ENCODE measurements at places on chromosomes 6 and 20.

DNA sequence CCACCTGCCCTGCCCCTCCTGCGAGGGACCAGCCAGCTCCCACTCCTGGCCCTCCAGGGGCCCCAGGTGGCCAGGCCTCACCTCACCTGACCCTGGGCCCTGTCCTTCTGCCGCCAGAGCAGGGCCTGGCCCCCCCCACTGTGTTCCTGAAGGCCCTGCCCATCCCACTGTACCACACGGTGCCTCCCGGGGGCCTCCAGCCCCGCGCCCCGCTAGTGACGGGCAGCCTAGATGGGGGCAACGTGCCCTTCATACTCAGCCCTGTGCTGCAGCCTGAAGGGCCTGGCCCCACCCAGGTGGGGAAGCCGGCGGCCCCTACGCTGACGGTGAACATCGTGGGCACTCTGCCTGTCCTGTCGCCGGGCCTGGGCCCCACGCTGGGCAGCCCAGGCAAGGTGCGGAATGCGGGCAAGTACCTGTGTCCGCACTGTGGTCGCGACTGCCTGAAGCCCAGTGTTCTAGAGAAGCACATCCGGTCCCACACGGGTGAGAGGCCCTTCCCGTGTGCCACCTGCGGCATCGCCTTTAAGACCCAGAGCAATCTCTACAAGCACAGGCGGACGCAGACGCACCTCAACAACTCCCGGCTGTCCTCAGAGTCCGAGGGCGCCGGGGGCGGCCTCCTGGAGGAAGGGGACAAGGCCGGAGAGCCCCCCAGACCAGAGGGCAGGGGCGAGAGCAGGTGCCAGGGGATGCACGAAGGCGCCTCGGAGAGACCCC, 27.6 kb downstream of the ZNF831 start:
- no peak for DNase-seq

DNA sequence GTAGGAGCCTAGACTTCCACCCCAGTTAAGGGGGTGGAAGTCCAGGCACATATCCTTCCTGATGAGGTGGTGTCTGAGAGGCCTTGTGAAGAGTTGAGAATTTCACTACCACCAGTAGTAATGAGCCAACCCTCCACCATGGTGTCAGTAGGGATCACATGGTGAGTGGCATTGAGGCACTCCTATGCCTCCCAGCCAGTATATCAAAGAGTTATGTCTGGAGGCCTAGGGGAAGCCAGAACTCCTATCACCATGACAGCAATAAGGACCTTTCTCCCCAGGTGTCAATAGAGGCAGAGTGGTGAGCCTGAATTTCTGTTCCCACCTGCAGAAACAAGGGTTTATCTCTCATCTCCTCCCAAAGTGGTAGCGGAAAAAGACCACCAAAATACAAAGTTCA, 106.6 kb upstream of the ADTRP start:
- DNase-seq = no peak

DNA sequence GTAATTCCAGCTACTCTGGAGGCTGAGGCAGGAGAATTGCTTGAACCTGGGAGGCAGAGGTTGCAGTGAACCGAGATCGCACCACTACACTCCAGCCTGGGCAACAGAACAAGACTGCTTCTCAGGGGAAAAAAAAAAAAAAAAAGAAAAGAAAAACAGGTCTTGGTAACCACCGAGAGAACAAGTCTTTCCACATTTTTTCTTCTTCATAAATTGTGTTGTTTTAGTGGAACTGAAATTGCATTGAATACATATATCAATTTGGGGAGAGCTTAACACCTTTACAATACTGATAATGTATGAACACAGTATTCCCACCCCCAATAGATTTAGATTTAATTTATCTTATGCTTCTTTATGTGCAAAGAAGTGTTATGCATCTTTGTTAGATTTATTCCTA, 70.0 kb upstream of the PLEKHG1 start:
- no peak for DNase-seq

GRCh38 chr20:52649727-52650126, 322.4 kb upstream of the TSHZ2 start:
- no peak for DNase-seq

DNA sequence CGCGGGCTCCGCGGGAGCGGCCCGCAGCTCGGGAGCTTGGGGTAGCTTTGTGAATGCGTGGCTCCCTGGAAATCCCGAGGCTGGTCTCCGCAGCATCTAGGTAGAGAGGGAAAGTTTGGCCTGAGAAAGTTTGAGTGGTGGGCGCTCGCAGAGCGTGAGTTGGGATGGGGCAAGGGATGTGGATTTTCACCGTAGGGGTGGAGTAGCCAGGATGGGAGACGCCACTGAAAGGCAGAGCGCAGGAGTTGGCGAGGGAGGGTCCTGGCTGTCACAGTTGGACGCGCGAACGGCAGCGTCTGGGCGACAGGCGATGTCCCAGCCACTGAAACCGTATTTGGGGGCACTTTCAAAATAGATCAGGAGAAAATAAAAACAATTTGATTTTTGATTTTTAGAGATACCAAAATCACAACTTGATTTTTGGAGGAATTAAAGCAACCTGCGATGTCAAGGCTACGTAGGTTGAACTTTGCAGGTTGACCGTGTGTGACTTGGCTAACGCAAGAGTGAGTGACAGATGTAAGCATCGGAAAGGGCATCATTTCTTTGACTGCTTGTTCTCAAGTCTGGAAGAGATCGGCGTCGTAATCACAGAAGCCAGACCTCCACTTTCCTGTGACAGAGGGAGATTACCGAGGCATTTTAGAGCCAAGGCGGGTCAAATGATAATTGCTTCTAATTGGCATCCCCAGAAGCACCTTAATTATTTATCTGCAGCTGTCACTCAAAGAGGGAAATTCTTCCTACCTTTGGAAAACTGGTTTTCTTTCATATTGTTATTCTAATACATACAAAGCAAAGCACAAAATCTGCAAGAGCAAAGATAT, 646 bp downstream of the HEY2 start:
- no peak for DNase-seq

DNA sequence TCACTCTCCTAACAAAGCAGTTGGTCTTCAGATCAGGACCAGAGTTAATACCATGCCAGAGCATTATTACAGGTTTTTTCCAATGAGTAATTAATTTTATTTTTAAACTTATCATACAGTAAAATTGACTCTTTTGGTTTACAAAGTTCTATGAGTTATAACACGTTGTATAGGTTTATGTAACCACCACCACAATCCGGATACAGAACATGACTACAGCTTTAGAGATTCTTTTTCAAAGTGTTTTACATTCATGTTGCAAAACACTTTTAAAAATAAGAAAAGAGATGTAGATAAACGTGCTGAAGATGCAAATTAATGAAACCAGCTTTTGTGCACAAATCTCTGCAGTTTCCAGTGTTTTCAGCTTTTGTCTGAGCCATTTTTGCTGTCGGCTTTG, 1.5 kb upstream of the TPBG start:
- no peak for DNase-seq

GRCh38 chr6:120274547-120274946, 925.0 kb upstream of the MAN1A1 start:
- DNase-seq = no peak

GRCh38 chr6:27019651-27020552, 227.6 kb upstream of the PRSS16 start:
- peak; percentile 67 for DNase-seq

- no peak for DNase-seq
Measured at GRCh38 chr20:14488212-14488611, 150.8 kb upstream of the FLRT3 start.

DNA sequence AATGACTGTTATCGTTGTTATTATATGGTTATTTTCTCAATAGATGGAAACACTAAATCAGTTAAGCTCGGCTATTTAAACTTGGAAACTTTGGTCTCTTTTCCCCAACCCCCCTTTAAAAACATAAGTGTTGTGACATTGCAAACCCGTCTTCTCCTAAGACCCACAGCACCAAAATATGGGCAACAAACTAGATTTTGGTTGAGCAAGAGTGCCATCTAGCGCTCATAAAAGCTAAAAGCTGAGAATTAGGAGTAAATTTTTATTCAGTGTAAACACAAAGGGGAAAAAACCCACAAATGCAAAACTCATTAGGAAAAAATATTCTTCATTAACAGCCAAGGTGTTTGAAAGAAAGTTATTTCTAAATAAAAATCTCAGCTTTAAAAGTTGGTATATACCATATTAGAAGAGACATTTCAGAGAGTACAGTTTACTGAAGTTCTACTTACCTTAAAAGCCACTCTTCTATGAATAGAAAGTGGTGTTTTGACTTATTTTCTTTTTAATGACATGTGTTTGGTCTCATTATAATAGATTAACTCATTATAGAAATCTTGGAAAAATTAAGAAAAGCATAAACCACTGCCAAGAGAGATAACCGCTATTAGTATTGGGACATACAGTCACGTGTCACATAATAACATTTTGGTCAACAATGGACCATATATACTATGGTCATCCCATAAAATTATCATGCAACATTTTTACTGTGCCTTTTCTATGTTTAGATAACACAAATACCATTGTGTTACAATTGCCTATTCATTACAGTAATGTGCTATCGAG, 21.1 kb downstream of the SESN1 start:
- peak; percentile 48 for DNase-seq

GRCh38 chr6:41396335-41396734, 60.9 kb downstream of the NCR2 start:
- DNase-seq = no peak

DNA sequence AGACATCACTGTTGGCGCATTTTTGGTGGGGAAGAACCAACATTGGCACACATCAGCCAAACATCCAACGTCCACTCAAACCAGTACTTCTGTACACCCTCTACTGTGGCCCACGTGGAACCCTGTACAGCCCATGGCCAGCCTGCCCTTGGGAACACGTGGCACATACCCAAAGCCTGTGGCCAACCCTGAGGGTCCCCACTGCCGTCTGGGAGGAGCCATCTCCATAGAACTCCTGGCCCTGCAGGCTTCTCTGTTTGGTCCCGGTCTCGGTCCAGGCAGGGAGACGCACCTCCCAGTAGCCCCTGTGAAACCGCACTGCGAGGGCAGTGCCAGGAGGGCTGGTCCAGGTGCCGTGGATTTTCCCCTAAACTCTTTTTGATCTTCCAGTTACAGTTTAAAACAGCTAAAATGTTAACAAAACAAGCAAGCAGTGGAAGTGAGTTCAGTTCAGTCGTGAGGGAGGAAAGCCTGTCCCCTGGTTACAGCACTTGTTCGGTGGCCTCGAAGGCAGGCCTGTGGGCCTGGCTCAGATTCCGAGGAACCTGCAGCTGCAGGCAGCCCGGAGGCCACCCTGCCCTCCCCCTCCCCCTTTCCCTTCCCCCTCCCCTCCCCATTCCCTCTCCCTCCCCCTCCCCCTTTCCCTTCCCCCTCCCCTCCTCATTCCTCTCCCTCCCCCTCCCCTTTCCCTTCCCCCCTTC, 233.7 kb downstream of the DLL1 start:
- DNase-seq = no peak

DNA sequence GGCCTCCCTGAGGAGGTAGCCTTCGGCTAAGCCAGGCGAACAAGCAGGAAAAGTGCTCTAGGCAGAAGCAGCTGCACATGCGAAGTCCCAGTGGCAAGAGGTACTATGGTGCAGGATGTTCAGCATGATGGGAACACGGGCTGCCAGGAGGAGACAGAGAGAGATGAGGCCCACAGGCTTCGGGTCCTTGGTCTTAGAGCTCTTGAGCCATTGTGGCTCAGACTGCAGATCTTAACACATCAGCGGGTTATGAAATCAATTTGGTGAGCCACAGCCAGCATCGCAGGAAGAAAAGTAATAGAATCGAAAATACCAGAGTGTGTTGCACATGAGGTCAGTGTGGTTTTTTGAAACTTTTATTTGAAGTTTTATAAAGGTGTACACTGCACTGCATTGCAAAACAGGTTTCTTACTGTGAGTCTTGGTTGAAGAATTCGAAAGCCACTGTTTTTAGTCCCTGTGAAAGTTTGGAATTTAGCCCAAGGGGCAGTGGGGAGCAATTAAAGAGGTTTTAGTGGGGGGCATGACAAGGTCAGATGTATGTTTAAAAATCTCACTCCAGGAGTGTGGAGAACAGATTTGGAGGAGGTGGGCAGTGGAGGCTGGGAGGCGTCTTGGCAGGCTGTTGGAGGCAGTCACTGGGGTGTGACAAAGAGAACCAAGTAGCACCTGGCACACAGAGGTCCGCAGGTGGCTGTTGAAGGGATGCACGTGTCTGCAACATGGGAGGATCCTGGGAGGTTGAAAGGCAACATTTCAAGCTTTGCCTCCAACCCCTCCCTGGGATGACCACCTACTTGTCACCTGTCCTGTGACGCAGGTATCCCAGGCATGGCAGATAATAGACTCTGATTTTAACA, 69.3 kb downstream of the EYA2 start:
- no peak for DNase-seq

DNA sequence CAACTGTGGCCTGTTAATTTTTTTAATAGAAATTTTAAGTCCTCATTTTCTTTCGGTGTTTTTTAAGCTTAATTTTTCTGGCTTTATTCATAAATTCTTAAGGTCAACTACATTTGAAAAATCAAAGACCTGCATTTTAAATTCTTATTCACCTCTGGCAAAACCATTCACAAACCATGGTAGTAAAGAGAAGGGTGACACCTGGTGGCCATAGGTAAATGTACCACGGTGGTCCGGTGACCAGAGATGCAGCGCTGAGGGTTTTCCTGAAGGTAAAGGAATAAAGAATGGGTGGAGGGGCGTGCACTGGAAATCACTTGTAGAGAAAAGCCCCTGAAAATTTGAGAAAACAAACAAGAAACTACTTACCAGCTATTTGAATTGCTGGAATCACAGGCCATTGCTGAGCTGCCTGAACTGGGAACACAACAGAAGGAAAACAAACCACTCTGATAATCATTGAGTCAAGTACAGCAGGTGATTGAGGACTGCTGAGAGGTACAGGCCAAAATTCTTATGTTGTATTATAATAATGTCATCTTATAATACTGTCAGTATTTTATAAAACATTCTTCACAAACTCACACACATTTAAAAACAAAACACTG, 10.1 kb downstream of the HFE start:
- peak; percentile 60 for DNase-seq

DNA sequence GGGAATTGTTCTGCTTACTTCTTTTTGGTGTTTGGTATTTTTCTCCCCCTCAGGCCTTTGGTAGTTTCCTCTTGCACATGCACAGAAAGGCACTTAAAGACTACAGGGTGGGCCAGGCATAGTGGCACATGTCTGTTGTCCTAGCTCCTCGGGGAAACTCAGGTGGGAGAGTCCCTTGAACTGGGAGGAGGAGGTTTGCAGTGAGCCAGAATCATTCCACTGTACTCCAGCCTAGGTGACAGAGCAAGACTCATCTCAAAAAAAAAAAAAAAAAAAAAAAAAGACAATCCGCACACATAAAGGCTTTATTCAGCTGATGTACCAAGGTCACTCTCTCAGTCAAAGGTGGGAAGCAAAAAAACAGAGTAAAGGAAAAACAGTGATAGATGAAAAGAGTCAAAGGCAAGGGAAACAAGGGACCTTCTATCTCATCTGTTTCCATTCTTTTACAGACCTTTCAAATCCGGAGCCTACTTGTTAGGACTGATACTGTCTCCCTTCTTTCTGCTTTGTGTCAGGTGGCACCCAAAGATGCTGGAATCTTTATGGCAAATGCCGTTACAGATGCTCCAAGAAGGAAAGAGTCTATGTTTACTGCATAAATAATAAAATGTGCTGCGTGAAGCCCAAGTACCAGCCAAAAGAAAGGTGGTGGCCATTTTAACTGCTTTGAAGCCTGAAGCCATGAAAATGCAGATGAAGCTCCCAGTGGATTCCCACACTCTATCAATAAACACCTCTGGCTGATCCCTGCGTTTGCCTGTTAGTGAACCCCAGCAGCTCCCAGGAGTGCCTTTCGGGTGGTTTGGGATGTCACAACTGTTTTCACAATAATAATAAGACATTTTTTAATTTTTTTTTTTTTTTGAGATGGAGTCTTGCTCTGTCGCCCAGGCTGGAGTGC, 9.3 kb downstream of the DEFB123 start:
- DNase-seq = no peak

GRCh38 chr20:266596-267562, 9.4 kb downstream of the DEFB132 start:
- peak; percentile 94 for DNase-seq

- no peak for DNase-seq
Measured at GRCh38 chr6:100724696-100725095, 156.4 kb downstream of the ASCC3 start.

Measured in stimulated activated naive CD8-positive, alpha-beta T cell treated with anti-CD3 and anti-CD28 coated beads, Interleukin-15, Interleukin-2, amounts not matched to agents 100 U/mL and 50 U/mL, for 24 hours (primary cell).